Stimulated activated CD8-positive, alpha-beta memory T cell treated with anti-CD3 and anti-CD28 coated beads, Interleukin-7, amount 100 ng/mL, for 1 hour (primary cell): ENCODE measurements at places on chromosomes 3 and 15.

- DNase-seq = no peak
Measured at GRCh38 chr15:65032801-65033537, 3.5 kb upstream of the MTFMT start.

DNA sequence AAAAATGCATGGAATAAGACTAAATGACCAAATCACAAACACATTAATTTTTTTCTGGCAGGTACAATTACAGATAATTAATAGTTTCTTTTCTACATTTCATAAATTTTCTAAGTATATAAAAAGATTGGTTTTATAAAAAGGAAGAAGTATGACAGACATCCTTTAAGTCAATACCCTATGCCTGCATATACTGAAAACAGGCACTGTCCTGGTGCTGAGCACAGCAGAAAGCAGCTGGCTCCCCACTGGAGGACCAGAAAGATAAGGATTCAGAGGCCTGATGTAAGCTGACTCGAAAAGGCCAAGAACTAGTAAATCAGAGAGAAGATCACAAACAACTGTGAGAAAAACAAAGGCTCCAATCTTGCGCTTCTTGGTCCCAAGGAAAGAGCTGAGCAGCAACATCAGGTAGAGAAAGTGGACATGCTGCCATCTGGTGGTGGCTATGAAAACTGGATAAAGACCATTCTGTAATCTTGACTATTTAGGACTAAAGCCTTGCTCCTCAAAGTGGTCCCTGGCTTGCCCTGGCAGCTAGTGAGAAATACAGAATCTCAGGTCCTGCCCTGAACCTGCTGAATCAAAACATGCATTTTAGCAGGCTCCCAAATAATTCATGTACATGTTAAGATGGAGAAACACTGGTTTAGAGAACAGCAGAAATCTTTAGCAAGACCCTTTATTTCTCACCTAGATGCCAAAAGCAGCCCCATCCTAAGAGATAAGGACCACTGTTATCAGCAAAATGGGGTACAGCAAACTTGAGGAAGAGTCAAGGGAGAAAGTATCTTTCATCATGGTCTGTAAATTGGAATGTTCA, 76.0 kb downstream of the TRANK1 start:
- no peak for DNase-seq

GRCh38 chr3:188482929-188483328, 329.0 kb downstream of the LPP start:
- DNase-seq = no peak

GRCh38 chr3:18211116-18211515, 214.0 kb downstream of the SATB1 start:
- DNase-seq = no peak

GRCh38 chr3:72163809-72164634, 379.1 kb upstream of the PROK2 start:
- DNase-seq = no peak

DNA sequence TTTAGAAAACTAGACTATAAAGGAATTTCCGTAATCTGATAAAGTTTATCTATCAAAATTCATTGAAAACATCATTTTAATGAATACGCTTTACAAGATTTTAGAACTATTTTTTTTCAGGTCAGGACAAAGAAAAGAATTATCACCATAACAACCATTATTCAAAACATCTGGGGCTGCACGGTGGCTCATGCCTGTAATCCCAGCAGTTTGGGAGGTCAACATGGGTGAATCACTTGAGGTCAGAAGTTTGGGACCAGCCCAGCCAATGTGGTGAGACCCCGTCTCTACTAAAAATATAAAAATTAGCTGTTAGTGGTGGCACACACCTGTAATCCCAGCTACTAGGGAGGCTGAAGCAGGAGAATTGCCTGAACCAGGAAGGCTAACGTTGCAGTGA, 260.4 kb downstream of the WNT5A start:
- DNase-seq = no peak

GRCh38 chr3:8538913-8539312, 37.3 kb downstream of the LMCD1 start:
- DNase-seq = no peak

DNA sequence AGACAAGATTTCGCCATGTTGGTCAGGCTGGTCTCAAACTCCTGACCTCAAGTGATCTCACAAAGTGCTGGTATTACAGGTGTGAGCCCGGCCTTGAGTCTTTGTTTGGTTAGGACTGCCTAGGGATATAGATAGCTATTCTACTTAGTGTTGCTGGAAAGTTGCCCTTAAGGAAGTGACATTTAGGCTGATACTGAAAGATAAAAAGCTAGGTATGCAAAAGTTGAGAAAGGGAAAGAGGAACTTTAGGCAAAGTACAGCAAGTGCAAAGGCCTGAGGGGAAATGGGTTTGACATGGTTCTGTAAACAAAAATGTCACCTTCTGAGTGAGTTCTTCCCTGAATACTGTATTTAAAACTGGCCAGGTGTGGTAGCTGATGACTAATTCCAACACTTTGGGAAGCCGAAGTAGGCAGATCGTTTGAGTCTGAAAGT, 111.5 kb downstream of the ZNF609 start:
- no peak for DNase-seq

DNA sequence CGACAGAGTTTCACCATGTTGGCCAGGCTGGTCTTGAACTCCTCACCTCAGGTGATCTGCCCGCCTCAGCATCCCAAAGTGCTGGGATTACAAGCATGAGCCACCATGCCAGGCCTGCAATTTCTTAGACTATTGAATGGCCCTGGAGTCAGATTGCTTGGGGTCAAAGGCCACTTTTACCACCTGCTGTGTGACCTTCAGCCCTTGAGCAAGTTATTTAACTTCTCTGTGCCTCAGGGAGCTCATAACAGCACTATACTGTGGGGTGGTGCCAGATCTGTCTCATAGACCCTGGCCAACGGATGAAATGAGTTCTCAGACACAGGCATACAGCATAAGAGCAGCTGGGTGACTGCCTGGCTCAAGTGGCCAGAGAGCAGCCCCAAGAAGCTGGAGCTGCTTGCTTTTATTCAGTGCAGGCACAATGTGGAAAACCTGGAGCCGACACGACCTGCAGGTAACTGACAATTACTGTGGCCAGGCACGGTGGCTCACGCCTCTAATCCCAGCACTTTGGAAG, 44.9 kb upstream of the FURIN start:
- DNase-seq = no peak

DNA sequence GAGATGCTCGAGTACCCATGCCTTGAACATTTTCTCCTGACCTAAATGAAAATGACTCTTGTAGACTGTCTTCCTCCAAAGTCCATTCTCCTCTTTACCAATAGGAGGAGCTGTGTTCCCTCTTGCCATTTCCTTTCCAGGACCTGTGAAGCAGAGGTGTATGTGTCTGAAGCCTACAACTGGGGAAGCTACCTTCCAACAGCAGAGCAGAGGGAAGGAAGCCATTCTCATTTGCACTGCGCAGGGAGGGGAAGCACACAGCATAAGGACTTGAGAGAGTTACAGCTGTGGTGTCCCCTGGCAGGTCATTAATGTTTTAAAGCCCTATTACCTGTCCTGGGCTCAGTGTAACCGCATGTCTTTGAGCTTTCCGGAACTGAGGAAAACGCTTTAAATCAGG, 38.7 kb downstream of the HSPBAP1 start:
- no peak for DNase-seq
